ENCODE measurements at places on chromosomes 5 and 9. TPM values are rescaled to one million over a fixed set of nuclear protein-coding genes. Genes with fewer than 3 reads are reported as not detected.

The PRRX2 gene
- total RNA-seq: 1.0 TPM

The RASGEF1C gene
- total RNA-seq: 0.62 TPM

The TRIM14 gene
- total RNA-seq: 3.1 TPM

The NME5 gene
- total RNA-seq: 3.9 TPM

The ZFP37 gene
- 4.2 TPM for total RNA-seq

- no peak for DNase-seq
Measured at GRCh38 chr9:115042781-115043509, 75.0 kb downstream of the TNC start.

DNA sequence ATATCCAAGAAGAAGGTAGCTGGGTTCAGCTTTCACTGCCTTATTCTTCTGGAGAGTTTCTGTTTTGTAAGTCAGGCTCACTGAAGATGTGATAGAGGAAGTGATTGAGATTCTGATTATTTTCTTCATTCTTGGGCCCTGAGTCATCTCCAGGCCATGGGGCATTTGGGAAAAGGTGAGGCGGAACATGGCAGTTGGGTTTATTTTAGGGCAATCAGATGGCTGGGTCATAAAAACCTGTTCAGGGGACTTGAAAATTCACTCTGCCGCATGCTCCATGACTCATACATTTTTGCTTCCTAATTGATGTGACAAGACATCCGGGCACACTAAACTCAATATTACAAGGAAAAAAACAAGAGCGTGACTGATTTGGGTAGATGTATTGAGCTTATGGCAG, 265.7 kb upstream of the KLF4 start:
- no peak for DNase-seq

GRCh38 chr5:22643356-22643755, 209.8 kb downstream of the CDH12 start:
- no peak for DNase-seq

DNA sequence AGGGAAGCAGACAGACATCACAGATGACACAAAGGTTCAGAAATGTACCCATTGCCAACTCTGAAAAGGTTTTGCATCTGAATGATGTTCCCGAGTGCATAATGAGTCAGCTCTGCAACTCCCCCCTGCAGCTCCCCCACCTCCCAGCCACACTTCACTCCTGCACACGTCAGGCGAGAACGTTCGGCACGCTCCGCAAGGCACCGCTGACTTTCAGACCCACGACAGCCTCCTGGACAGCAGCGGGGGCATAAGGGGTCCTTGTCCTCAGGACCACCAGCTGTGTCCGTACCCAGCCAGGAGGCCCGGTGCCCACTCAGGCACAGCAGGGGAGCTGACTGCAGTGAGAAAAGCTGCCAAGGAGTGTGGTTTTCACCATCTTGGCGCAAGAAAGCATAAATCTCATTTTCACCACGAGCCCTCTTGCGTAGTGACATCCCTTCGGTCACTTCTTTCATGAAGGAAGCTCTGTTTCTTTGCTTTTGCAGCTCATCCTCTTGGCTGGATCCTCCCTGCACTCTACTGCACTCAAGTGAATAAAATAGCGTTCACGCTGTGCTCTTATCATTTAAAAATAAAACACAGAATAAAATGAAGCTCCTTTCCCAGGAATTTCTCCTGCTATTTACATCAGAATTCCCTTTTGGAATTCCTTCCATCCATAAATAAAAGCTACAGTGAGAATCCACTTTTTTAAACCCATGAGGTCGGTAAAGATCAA, 9.9 kb downstream of the GFPT2 start:
- peak; percentile 78 for DNase-seq

GRCh38 chr9:113238859-113239232, 17.5 kb downstream of the SLC31A1 start:
- DNase-seq: no peak

DNA sequence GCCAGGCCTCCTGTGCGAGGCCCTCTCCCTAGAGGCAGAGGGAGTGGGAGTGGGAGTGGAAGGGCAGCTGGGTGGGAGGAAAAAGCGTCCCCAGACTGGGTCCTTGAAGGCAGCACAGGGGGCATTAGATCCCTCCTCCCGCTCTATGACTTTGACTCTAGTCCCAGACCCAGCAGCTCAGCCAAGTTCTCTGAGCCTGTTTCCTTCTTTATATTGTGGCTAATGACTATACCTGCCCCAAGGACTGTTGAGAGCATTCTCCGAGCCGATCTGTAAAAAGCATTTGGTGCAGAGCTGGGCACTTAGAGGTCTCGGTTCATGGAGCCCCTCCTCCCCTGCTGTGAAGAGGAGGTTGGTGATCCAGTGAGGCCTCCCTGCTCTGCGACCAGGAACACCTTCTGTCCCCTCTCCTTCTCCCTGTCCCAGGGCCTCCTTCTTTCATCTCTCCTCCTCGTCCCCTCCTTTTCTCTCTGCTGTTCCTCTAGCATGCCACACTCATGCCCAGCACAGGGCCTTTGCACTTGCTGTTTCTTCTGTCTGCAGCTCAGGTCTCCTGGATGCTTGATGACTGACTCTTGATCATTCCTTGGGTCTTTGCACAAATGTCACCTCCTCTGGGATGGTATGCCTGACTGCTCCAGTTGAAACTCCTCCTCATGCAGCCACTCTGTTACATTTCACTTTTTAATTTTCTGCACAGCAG, 23.4 kb upstream of the PSD2 start:
- no peak for DNase-seq

GRCh38 chr5:176802116-176802784, 8.1 kb upstream of the UNC5A start:
- DNase-seq: no peak

DNA sequence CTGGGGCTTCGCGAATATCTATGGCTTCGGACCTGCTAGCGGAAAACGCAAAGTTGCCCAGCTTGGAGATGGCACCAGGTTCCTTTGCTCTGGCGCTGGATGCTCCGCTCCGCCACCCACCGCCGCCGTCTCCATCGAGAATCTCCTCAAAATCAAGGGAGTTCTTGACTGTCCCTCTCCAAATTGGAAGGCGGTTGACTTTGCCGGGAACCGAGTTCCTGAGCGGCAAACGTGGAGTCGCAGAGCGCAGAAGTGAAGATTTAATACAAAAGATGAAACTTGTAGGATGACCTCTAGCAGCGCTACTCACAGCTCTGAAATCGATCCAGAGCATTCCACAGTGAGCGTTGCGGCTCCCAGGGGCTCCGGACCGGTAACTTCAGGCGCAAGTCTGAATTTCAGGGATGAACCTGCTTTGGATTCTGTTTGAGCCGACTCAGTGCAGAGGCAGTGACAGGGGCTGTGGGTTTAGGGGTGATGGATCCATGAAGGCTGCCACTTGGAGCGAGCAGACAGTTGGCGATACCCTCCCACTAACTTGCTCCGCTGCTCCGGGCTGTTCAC, 1641.5 kb upstream of the C9orf72 start:
- DNase-seq: peak; percentile 73

GRCh38 chr5:157590478-157590877, 14.9 kb upstream of the ADAM19 start:
- no peak for DNase-seq

- DNase-seq: no peak
Measured at GRCh38 chr5:158406884-158407823, 548.2 kb upstream of the CLINT1 start.

DNA sequence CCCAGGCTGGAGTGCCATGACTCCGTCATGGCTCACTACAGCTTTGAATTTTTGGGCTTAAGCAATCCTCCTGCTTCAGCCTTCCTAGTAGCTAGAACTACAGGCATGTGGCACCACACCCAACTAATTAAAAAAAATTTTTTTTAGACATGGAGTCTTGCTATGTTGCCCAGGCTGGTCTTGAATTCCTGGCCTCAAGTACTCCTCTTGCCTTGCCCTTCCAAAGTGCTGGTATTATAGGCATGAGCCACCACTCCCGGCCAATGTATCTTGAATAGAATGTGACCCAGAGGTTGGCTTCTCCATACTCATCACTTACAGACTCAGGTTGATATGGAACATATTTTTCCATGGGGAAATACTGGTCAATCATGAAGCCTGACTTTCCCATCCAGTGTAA, 51.2 kb upstream of the JAK2 start:
- DNase-seq: no peak

- DNase-seq: no peak
Measured at GRCh38 chr5:175679411-175679810, 21.5 kb downstream of the HRH2 start.

GRCh38 chr5:55324815-55325418, 17.1 kb downstream of the MTREX start:
- DNase-seq: no peak

- DNase-seq: no peak
Measured at GRCh38 chr9:135222881-135223760, 135.7 kb downstream of the OLFM1 start.

GRCh38 chr5:31638748-31639418, at the start of gene PDZD2:
PDZD2 (plus strand) TSS chr5:31639131.
- DNase-seq: peak; percentile 92

DNA sequence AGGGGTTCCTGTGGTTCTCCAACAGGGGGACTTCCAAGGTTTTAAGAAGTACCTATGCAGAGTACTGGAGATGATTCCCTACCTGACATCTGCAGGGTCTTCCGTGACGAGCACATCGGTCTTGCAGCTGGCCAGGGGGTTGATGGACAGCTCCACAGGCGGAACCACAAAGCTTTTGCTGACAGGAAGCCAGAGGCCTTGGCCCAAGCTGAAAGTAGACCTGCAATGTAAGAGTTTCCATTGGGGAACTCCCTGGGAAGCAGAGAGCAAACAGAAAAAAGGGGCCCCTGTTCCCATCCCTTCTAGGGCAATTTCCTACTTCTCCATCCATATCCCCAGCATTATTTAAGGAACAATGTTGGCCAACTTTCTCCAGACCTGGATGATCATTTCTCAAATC, 288.0 kb downstream of the TRIM32 start:
- no peak for DNase-seq

DNA sequence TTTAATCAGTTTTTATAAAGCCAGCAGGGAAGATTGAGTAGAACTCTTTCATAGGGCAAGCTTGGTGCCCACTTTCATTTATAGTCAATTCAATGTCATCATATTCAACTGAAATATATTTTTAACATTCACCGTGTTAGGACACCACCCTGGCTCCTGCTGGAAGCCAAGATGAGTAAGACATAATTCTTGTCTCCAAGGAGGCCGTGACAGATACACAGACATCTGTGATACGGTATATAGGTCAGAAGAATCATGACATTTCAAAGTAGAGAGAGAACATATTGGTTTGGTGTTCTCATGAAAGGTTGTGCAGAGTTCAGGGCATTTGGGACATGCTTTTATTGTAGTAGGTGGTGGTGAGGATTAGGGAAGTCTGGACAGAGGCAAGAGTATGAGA, 120.1 kb downstream of the CMYA5 start:
- no peak for DNase-seq

DNA sequence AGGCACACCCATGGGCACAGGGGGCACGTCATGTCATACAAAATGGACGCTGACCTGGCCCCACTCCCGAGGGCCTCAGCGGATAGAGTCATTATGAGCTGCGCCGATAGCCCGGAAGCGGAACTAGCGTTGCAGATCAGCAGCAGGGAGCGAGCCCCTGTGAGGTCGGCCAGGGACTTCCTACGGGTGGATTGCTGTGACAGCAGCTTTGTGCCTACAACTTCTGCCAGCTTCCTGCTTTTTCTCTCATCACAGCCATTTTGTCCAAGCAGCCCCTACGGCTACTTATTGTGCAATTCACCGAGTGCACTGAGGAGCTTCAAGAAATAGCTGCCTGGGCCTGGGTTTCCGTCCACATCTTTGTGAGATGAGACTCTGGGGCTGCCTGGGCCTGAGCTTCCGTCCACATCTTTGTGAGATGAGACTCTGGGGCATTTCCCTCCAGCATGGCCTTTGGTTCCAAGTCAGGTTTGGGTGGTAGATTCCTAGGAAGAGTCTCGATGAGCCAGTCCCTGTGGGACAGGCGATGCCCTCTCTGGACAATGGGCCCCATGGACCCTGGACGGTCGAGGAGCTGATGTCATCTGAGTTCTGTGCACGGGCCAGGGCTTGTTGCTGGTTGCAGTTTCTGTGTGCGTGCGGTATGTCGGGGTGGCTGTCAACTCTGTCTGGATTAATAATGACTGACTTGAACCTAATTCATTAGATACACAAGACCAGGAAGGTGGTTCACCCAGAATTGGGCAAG, 67.0 kb upstream of the GNE start:
- DNase-seq: no peak

DNA sequence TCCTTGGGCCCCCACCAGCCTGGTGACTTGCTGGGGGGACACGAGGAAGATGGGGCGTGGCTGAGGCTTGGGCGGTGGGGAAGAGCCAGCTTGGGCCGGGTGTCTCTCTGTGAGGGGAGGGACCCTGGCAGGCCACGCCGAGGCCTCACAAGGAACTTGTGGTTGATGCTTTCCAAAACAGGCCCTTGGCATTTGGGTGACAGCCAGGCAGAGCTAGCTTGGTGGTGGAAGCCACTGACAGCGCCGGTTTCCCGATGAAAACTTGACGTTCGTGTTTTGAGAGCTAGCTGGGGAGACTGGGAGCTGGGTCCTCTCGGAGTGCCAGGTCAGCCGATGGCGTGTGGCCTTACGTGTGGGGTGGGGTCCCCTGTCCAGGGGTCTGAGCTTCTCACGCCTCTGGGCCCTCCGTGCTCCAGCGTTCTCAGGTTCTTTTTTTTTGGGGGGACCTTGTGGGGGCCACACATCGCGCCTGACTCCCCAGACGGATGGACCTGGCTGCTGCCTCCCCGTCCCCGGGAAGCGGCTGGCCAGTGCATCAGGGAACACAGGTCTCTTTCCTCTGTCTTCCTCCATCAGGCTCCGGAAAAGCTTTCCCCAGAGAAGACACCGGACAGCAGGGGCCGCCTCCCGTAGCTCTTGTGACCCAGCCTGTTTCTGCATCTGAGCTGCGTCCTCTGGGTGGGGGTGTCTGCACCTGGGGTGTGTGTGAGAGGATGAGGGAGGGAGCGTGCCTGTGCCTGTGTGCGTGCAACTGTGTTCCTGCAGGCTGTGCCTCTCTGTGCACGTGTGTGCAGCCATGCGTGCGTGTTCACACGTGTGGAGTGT, 129.3 kb upstream of the LPCAT1 start:
- DNase-seq: peak; percentile 57

- no peak for DNase-seq
Measured at GRCh38 chr5:58542709-58543108, 40.2 kb upstream of the RAB3C start.

DNA sequence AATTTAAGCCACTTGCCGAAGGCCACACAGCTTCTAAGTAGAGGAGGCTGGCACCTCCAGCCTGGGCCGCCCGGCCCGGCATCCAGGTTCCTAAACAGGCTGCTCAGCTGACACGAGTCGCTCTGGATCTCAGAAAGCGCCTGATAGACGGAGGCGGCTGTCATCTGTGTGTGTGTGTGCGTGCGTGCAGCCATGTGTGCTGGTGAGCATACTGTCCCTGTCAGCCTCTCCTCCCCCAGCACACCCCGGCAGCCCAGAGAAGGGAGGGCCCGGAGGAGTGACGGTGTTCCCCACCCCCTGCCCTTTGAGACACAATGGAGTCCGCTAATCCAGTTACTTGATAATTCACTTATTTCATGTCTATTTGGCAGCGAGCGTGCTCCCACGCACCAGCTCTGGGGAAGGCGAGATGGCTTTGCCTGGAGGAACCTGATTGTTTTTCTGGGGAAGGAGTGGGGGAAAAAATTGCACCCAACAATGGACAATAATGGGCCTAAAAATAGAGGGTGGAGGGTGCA, 20.0 kb downstream of the NTNG2 start:
- peak; percentile 57 for DNase-seq

- DNase-seq: no peak
Measured at GRCh38 chr9:33881635-33882034, 64.7 kb downstream of the UBE2R2 start.

- no peak for DNase-seq
Measured at GRCh38 chr5:96335873-96336272, 97.2 kb downstream of the PCSK1 start.

Measured in endodermal cell (in vitro differentiated cells).